ENCODE measurements at places on chromosomes 12 and 14.

DNA sequence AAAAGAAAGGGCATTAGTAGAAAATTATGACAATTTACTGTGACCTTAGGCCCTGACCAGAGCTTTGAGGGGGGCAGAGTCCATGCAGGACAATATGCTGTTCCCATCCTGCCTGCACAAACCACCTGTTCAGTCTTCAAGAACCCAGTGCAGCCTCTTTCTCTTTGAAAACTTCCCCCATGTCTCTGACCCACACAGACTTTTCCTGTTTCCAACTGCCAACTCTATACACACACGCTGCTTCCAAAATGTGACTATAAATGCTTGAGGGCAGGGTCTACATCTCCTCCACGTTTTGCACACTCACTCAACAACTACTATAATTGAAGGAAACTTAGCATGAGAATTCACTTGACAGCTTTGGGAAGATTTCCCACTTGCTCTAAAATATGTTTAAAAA is 36.6 kb upstream of the SYCP3 start:
- DNase-seq = no peak

GRCh38 chr12:95624589-95624988 is 73.3 kb upstream of the USP44 start:
- DNase-seq = no peak

DNA sequence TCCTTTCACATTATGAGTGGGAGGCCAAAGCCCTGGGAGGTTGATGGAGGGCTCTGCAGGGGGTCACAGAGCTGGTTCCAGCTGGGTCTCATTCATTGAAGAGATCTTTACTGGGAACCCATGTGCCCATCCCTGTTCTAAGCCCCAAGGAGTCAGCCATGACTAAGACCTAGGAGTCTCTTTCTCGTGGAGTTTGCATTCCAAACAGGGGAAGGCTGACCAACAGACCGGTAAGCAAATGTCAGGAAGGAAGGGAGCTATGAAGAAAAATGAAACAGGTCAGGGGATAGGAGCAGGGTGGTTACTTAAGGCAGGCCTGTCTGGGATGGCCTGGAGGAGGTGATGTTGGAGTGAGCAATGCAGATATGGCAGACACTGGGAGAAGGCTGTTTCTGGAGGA is 31.5 kb downstream of the SYNDIG1L start:
- no peak for DNase-seq

- DNase-seq = no peak
Measured at GRCh38 chr12:8018666-8019581, 13.6 kb upstream of the FOXJ2 start.

DNA sequence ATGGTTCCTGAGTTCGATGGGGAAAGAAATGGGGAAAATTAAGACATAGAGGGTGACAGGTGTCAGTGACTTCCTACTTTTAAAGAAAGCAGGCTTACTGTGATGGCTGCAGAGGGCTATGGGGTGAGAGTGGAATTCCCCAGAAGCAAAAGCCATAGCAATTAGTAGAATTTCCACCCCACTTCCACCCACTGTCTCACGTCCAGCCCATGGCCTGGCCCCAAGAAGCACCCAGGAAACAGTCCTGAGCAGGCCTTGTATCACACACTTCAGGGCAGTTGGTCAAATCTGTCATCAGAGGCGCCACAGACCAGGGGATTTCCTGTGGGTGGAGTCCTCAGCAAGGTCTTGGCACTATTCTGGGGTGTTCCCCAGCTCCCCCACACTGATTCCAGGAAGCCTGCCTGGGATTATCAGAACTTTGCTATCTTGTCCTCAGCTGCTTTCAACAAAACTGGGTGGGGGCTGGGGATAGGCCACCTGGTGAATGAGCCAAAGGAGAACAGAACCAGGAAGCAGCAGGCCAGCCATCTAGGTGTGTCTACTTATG is 120.1 kb upstream of the CCND2 start:
- peak; percentile 93 for DNase-seq

DNA sequence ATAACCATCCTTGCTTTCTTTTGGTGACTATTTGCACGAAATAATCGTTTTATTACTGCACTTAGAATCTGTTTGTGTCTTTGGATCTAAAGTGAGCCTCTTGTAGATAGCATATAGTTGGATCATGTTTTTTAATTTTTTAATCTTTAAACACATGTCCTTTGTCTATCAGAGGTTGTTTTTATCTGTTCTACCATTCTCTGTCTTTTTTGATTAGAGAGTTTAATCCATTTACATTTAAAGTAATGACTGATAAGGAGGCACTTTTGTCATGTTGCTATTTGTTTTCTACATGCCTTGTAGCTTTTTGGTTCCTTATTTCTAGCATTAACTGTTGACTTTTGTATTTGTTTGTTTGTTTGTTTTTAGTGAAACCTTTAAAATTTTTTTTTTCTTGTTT is 506.2 kb upstream of the RGS6 start:
- DNase-seq = no peak
